Mucosa of descending colon (tissue), 3 donors: ENCODE measurements at places on chromosomes 5 and 9. TPM values are rescaled to one million over a fixed set of nuclear protein-coding genes. Genes with fewer than 3 reads are reported as not detected.

The HK3 gene
- total RNA-seq = 12.8 TPM

The GDA gene
- total RNA-seq = 65.5 TPM

The MAP1B gene
- total RNA-seq = 72.3 TPM

The SELENOP gene
- total RNA-seq = 1,750 TPM

The CDK7 gene
- 22.0 TPM for total RNA-seq

The TRMT10B gene
- total RNA-seq = 14.8 TPM

The SH3RF2 gene
- 36.8 TPM for total RNA-seq

The IL4 gene
- total RNA-seq = not detected
